ENCODE measurements at places on chromosomes 13 and 19. TPM values are rescaled to one million over a fixed set of nuclear protein-coding genes. Genes with fewer than 3 reads are reported as not detected.

GRCh38 chr19:5953680-5954213 is 24.2 kb downstream of the RANBP3 start:
- H3K4me1 ChIP-seq: peaks cover 35% of the 10 kb centered on the region
- peak overlapping the region; percentile 88 for H3K27ac ChIP-seq
- H3K4me3 ChIP-seq: peak overlapping the region; percentile 35
- DNase-seq: peak; percentile 73

GRCh38 chr19:8161135-8161646 is 11.8 kb upstream of the FBN3 start:
- H3K27me3 ChIP-seq: no peaks in the 10 kb centered on the region
- no peaks in the 10 kb centered on the region for H3K4me1 ChIP-seq
- H3K27ac ChIP-seq: no peak overlapping the region
- no peak for DNase-seq

DNA sequence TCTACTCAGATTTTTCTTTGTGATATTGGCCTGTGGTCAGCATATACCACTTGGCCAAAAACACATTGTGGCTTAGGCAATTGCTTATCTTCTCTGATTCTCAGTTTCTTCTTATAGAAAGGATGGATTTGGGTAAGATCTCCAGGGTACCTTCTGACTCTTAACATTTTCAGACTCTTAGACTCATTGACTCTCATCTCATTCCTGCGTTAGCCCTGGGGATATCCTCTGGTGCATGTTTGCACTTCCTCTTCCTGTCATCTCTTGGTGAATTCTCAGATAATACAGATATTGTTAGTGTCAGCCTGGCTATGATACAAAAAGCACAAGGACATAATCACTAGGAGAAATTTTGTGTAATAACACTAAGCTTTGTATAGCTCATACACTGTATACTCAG is 492.5 kb upstream of the GPC6 start:
- no peak for DNase-seq
- no peak overlapping the region for H3K4me3 ChIP-seq
- no peaks in the 10 kb centered on the region for H3K36me3 ChIP-seq
- no peaks in the 10 kb centered on the region for H3K4me1 ChIP-seq
- H3K27me3 ChIP-seq: no peaks in the 10 kb centered on the region
- H3K27ac ChIP-seq: no peak overlapping the region

DNA sequence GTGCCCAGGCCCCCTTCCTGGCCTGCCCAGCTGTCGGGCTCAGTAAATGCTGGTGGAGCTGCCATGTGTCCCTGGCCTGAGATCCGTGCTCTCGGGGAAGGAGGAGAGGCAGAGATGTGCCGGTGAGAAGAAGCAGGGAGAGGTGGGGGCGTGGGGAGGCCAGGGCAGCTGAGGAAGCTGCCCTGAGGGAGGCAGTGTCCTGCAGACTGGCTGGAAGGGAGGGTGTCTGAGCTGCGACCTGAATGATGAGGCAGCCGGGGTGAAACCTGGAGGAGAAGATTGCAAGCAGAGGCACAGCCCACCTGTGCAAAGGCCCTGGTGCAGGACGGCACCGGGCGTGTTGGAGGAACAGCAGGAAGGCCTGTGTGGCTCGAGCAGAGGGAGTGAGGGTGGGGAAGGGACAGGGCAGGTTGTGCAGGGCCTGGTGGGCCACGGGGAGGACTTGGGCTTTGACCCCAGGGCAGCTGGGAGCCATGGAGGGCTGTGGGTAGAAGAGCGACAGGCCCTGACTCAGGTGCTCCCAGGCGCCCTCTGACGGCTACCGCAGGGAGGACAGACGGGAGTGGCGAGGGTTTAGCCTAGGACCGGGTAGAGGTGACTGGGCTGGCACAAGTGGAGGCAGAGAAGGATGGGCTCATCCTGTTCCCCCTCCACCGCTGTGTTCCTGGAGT is 14.0 kb upstream of the CELF5 start:
- H3K4me3 ChIP-seq: no peak overlapping the region
- no peaks in the 10 kb centered on the region for H3K27me3 ChIP-seq
- no peaks in the 10 kb centered on the region for H3K36me3 ChIP-seq
- DNase-seq: peak; percentile 62
- H3K27ac ChIP-seq: no peak overlapping the region

- H3K4me3 ChIP-seq: no peak overlapping the region
- peaks cover 15% of the 10 kb centered on the region for H3K36me3 ChIP-seq
- H3K27me3 ChIP-seq: no peaks in the 10 kb centered on the region
These were observed 8.1 kb downstream of the ZNF749 start for GRCh38 chr19:57443121-57443696.

GRCh38 chr13:91596842-91597241 is 198.4 kb downstream of the GPC5 start:
- no peaks in the 10 kb centered on the region for H3K36me3 ChIP-seq
- H3K4me3 ChIP-seq: no peak overlapping the region
- no peaks in the 10 kb centered on the region for H3K27me3 ChIP-seq
- H3K4me1 ChIP-seq: no peaks in the 10 kb centered on the region

- no peaks in the 10 kb centered on the region for H3K36me3 ChIP-seq
- no peaks in the 10 kb centered on the region for H3K27me3 ChIP-seq
- H3K27ac ChIP-seq: no peak overlapping the region
- no peak overlapping the region for H3K4me3 ChIP-seq
- DNase-seq: no peak
These were observed 101.3 kb downstream of the VWA8 start for GRCh38 chr13:41859565-41859964.

DNA sequence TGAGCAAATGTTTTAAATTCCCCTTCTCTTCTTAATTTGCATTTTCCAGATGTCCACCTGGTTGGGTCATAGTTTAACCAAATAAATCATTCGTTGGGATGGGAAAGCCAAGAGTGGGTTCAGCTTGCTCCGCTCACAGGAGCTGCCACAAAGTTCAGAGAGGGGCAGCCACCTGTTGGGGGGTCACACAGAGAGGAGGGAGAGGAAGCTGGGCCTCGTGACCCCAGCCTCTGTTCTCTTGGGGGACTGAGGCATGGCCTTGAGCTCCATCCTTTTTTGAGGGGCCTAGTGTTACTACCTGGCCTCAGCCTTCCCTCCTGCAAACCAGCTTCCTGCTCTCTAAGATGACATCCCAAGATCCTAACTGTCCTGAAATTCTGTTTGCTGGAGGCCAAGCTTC is 2.5 kb downstream of the MEF2B start:
- H3K4me3 ChIP-seq: no peak overlapping the region
- H3K27ac ChIP-seq: no peak overlapping the region
- H3K27me3 ChIP-seq: no peaks in the 10 kb centered on the region
- H3K36me3 ChIP-seq: no peaks in the 10 kb centered on the region
- DNase-seq: no peak

DNA sequence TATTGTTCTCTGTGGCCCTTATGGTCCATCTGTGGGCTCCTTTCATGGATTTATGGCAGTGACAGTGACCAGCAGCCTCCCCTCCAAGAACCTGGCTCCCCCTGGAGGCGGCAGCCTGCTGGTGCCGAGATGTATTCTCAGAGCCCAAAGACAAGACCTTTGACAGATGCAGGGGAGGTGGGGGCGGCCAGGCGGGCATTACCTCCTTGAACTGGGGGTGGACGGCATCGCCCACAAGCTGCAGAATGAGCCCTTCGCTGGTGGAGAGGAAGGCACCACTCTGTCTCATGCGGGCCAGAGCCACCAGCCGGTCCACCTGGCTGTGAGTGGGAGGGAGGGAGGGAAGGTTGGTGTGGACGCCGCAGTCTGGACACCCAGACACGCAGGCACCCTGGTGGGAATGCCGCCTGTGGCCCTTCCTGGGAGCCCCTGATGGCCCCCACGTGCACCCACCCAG is 6.6 kb downstream of the ISOC2 start:
- DNase-seq: peak; percentile 70
- no peak overlapping the region for H3K27ac ChIP-seq
- H3K4me1 ChIP-seq: no peaks in the 10 kb centered on the region
- no peaks in the 10 kb centered on the region for H3K36me3 ChIP-seq
- H3K27me3 ChIP-seq: peaks cover 17% of the 10 kb centered on the region

GRCh38 chr19:40090241-40091204 is at the start of gene ZNF780A:
TSS of gene ZNF780A (minus strand) at chr19:40090943. CDS start at chr19:40084753, 6,190 bp downstream.
- H3K27ac ChIP-seq: peak within 1 kb of the TSS; percentile 72
- peaks cover 10% of the 10 kb centered on the region for H3K4me1 ChIP-seq
- no peaks in the 10 kb centered on the region for H3K27me3 ChIP-seq
- H3K4me3 ChIP-seq: peak within 1 kb of the TSS; percentile 94

- no peak overlapping the region for H3K4me3 ChIP-seq
- H3K27me3 ChIP-seq: no peaks in the 10 kb centered on the region
- no peaks in the 10 kb centered on the region for H3K36me3 ChIP-seq
- no peak for DNase-seq
These were observed 134.4 kb downstream of the KL start for GRCh38 chr13:33150662-33151061.

GRCh38 chr13:108346376-108346775 is 76.9 kb downstream of the TNFSF13B start:
- H3K36me3 ChIP-seq: no peaks in the 10 kb centered on the region
- no peak overlapping the region for H3K4me3 ChIP-seq
- no peaks in the 10 kb centered on the region for H3K4me1 ChIP-seq
- 0 out of 2 replicates have a peak, but pooled peaks cover 5% of the 10 kb centered on the region for H3K27me3 ChIP-seq
- no peak for DNase-seq

- no peak overlapping the region for H3K4me3 ChIP-seq
- H3K36me3 ChIP-seq: no peaks in the 10 kb centered on the region
- no peak overlapping the region for H3K27ac ChIP-seq
- no peaks in the 10 kb centered on the region for H3K4me1 ChIP-seq
- DNase-seq: no peak
These were observed 22.9 kb upstream of the ADGRE1 start for GRCh38 chr19:6864325-6864940.

DNA sequence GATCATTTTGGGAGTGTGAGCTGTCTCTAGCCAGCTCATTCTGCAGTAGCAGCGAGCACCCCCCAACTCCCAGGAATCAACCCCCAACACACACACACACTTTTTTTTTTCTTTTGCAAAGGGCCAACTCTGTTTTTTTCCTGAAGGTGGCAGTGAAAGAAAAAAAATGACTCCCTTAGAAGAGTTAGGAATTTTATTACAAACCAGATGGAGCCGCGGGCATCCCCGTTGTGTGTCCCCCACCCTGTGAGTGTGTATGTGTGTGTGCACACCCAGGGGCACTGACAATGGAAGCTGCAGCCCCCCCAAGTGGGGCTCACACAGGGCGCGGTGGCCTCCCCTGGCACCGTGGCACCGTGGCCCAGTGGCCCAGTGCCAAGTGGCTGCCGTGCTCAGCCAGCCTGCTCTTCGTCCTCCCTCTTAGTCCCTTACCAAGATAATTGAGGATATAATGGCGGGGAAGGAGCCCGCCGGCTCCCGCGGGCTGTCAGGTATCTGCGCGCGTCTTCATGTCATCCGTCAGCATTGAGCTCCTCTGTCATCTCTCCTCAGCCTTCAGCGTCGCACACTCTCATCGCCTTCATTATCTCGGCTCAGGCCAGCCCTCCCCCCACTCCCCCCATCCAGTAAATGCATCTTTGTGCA is 314.1 kb downstream of the ZNF536 start:
- H3K27ac ChIP-seq: no peak overlapping the region
- peaks cover 37% of the 10 kb centered on the region for H3K27me3 ChIP-seq
- peak; percentile 52 for DNase-seq
- H3K4me3 ChIP-seq: peak overlapping the region; percentile 41

GRCh38 chr19:43329989-43330388 is 23.5 kb upstream of the CD177 start:
- H3K4me1 ChIP-seq: no peaks in the 10 kb centered on the region
- DNase-seq: no peak
- H3K27me3 ChIP-seq: 0 out of 2 replicates have a peak, but pooled peaks cover 6% of the 10 kb centered on the region
- H3K4me3 ChIP-seq: no peak overlapping the region
- H3K27ac ChIP-seq: no peak overlapping the region

- no peaks in the 10 kb centered on the region for H3K27me3 ChIP-seq
- H3K4me3 ChIP-seq: no peak overlapping the region
- no peak overlapping the region for H3K27ac ChIP-seq
- H3K4me1 ChIP-seq: peaks cover 7% of the 10 kb centered on the region
- DNase-seq: no peak
These were observed 66.0 kb upstream of the GTF3A start for GRCh38 chr13:27358420-27358819.

GRCh38 chr19:28009696-28010095 is 1203.3 kb downstream of the UQCRFS1 start:
- no peaks in the 10 kb centered on the region for H3K4me1 ChIP-seq
- no peaks in the 10 kb centered on the region for H3K27me3 ChIP-seq
- H3K4me3 ChIP-seq: no peak overlapping the region
- no peaks in the 10 kb centered on the region for H3K36me3 ChIP-seq
- no peak overlapping the region for H3K27ac ChIP-seq
- peak; percentile 56 for DNase-seq

DNA sequence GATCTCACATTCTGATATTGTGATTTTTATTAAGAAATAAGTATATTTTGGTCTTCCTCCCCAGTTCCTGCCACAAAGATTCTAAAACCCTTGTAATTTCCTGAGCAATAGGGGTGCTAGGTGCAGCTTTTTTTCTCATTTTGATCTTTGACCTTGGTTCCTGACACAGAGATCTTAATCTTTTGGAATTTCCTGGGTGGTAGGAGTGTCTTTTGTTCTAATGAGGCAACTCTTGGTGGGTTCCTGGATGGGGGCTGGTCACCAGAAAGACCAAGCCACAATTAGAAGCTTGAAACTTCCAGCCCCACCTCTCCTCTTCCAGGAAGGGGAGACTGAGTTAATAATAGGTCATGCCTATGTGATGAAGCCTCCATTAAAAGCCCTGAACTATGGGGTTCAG is 334.6 kb downstream of the FOXO1 start:
- no peaks in the 10 kb centered on the region for H3K4me1 ChIP-seq
- H3K36me3 ChIP-seq: no peaks in the 10 kb centered on the region

- H3K4me3 ChIP-seq: no peak overlapping the region
- no peaks in the 10 kb centered on the region for H3K27me3 ChIP-seq
- peaks cover 21% of the 10 kb centered on the region for H3K4me1 ChIP-seq
- H3K27ac ChIP-seq: no peak overlapping the region
- no peak for DNase-seq
These were observed 5.6 kb downstream of the SNRPA start for GRCh38 chr19:40756502-40757110.

DNA sequence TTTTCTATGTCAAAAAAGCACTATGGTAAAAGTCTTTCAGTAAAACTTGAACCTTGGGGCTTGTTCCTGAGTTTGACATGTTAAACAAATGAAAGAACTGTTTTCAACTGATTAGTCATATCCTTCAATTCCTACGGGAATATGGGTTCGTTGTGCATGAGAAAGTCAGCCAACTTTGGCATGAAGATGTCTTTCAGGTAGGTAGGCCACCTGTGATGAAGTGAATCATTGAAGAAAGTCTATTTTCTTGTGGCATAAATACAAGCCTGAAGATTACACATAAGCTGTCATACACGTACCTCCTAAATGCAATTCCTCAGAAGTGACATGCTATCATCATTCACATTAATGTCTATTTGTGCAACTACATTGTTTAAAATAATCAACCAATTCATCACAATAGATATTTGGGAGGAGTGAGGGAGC is 513.0 kb downstream of the IRS2 start:
- DNase-seq: peak; percentile 61
- no peaks in the 10 kb centered on the region for H3K36me3 ChIP-seq
- peak overlapping the region; percentile 68 for H3K4me3 ChIP-seq
- H3K27me3 ChIP-seq: no peaks in the 10 kb centered on the region
- H3K27ac ChIP-seq: peak overlapping the region; percentile 52

Gene SOX1
- total RNA-seq: not detected

Gene TMEM150B
- total RNA-seq: not detected

Gene TIMM13
- 57.6 TPM for total RNA-seq

Gene SNRNP70
- total RNA-seq: 184 TPM

Gene EXOSC5
- 20.7 TPM for total RNA-seq

Gene GIPR
- total RNA-seq: not detected

Gene CHAMP1
- total RNA-seq: 33.6 TPM

All from GM23248 (cell line).